Memory B cell (primary cell): ENCODE measurements at places on chromosomes 4 and X.

- DNase-seq = no peak
Observed at GRCh38 chr4:61200187-61200915, at the start of gene ADGRL3. Gene ADGRL3, plus strand, starts transcription at chr4:61200326.

GRCh38 chr4:73721909-73722308 lies 18.5 kb upstream of the CXCL8 start:
- no peak for DNase-seq

GRCh38 chr4:37762294-37762990 lies 64.0 kb upstream of the PGM2 start:
- no peak for DNase-seq

DNA sequence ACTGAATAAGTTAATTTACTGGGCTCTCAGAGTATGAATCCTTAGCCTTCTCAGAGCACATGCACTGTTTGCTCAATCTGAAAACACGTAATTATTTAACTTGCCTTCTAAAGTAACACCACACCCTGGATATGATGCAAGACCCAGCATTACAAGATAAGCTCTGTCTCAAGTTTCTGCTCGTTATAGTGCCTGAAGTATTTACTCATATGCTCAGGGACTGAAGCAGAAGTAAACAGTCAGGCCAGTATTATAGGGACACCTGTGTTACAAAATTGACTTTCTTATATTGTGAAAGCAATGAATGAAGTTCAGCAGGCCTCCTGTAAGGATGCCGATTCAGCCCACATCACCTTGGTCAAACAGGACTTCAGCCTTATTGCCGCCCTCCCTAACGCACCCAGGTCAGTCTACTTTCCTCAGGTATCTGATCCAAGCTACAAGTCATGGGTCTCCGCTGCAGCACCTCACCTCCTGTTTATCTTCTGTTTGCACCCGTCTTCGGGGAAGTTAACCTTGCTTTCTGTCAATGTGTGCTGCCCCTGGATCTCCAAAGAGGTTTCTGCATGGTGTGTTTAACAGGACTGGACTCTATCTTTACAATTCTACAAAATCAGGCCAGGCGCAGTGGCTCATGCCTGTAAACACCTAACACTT lies 42.8 kb upstream of the KLF3 start:
- DNase-seq = no peak

GRCh38 chr4:121656269-121656641 lies 40.5 kb downstream of the ANXA5 start:
- DNase-seq = no peak

DNA sequence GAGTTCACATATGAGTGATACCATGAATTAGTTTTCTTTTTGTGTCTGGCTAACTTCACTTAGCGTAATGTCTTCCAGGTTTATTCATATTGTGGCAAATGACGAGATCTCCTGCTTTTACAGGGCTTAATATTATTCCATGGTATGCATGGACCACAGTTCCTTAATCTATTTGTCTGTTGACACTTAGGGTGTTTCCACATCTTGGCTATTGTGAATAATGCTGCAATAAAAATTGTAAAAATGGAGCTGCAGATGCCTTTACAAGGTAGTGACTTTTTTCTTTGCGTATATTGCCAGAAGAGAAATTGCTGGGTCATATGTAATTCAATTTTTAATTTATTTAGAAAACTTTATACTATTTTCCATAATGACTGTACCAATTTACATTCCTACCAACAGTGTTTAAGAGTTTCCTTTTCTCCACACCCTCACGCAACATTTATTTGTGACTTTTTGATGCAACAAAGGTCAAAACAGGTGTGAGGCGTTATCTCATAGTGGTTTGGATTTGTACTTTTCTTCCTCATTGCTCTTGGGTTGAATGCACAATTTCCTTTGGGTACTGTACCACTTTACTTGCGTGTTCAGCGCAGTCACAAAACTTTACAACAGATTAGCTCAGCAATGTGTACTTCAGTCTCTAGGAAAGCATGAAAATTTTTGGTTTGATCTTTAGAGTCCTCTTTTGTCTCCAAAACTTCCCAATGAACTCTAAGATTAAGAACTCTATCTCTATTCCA lies 240.8 kb downstream of the PPARGC1A start:
- DNase-seq = no peak

DNA sequence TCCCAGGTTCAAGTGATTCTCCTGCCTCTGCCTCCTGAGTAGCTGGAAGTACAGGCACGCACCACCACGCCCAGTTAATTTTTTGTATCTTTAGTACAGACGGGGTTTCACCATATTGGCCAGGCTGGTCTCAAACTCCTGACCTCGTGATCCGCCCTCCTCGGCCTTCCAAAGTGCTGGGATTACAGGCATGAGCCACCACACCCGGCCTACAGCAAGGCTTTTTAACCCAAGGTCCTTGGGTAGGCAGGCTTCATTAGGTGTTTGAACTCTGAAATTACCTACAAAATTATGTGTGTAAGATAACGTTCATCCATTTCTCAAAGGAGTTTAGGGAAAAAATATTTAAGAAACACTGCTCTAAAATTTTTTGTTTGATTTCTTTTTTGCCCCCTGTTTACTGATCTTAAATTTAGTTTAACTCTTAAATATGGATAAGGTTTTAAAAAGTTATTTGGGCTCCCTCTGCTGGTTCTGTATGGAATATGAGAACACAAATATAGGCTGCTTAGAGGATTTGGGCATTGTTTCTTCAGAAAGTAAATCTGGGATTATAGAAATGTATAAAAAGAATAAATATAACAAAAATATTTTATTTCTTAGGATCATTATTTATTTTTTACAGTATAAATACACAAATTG lies 92.8 kb downstream of the CBR4 start:
- no peak for DNase-seq

GRCh38 chr4:142549248-142549647 lies 296.9 kb downstream of the INPP4B start:
- no peak for DNase-seq

GRCh38 chr4:127055357-127055756 lies 577.4 kb upstream of the INTU start:
- DNase-seq = no peak

DNA sequence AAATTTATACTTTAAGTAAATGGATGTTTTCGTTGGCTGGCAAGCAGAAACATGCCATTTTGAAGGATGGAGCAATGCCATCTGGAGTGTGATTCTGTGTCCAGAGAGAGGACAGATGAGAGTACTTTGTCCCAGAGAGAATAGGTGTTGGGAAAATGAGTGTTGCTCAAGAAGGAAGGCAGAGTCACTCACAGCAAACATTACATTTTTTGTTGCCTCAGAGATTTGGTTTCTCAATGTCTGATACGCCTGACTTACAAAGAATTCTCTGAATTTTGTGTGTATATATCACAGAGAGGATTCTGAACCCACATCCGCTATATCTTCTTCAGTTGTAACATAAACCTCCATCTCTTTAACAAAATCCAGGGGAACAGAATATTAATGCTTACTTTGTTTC lies 102.8 kb upstream of the PCDH18 start:
- DNase-seq = no peak

DNA sequence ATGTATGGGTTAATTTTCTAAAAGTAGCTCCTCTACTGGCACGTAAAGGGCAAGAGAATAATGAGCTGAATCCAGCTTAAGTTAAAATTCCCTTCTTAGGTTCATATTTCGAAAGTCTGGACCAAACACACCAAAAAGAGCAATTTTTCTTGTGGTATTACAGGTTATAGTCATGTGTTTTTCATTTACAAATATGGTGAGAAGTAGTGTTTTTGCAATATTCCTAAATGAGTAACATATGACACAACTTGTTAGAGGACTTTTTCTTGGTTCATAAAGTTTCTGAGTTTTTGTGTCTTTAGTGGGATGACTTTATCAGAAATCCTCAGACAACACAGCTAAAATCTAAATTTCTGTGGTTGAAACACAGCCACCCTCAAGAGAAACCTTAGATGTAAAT lies 172.1 kb downstream of the AFF2 start:
- no peak for DNase-seq

DNA sequence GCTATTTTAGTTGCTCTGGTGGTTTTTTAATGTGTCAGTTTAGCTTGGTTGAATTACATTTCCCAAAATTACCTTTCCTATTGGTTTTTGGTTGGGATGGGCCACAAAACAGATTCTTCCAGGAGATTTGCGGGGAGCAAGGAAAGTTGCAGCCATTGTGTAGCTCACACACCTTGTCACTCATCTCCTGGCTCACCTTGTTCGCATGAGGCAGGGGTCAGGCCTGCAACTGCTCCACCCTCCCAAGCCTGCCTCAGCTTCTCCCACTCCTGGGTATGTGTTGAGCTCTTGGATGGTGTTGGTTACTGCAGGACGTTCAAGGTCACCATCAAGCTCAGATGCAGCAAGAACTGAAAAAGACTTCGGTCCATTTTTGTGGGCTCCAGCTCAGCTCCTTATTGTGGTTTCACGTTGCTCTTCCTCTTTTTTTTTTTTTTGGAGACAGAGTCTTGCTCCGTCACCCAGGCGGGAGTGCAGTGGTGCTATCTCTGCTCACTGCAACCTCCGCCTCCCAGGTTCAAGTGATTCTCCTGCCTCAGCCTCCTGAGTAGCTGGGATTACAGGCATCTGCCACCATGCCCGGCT lies 95.6 kb upstream of the METTL14 start:
- no peak for DNase-seq

GRCh38 chr4:112127803-112128202 lies 17.5 kb upstream of the FAM241A start:
- DNase-seq = no peak

GRCh38 chr4:10491401-10491800 lies 34.2 kb upstream of the ZNF518B start:
- no peak for DNase-seq

GRCh38 chr4:168647646-168648375 lies 151.0 kb downstream of the PALLD start:
- DNase-seq = no peak

DNA sequence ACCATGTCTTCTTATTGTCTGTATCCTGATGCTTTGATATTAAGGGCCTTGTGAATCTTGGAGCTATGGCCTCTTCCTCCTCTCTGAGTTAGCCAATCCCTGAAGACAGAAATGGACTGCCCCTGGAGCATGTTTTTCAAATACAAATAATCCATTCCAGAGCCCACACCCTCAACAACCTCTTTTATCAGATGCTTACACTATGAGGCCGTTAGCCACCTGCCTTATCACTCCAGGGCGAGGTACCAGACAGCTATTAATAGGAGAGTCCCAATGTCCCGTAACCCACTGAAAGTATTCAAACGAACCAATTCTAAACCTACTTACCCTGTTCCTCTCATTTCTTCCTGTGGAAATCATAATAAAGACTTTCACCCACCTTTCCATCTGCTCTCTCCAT lies 165.0 kb downstream of the ARHGAP24 start:
- no peak for DNase-seq

DNA sequence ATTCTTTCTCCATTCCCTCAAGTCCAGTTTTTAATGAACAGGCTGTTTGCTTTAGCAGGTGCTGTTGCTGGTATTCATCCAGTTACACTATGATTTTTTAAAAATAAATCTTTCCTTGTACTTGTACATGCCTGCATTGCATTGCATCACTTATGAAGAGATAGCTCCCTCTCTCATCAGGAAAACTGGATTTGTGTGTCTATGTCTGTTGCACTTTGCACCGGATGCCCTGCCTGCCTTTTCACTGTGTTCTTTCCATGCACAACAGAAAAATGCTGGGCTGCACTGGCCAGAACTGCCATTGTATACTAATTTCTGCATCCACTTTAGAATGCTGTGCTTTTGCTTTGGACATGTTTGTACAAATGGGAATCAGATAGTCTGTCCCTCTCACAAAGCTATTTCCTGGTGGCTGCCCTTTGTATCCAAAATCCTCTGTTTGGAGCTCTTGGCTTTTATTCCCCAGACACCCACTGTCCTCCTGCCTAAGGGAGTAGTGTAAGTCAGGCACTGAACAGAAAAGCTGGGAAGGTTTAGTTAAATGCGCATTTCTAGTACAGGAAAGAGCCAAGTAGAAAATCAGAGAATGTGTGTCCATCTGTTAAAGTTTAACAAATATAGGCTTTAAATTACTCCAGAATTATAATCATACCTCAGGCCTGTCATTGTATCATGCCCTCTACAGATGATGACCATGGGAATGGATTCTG lies 119.1 kb downstream of the MBNL3 start:
- DNase-seq = no peak

GRCh38 chr4:7347981-7348380 lies 86.7 kb downstream of the PSAPL1 start:
- DNase-seq = no peak

- DNase-seq = no peak
Observed at GRCh38 chr4:61446941-61447340, 246.8 kb downstream of the ADGRL3 start.

GRCh38 chrX:97498093-97498492 lies 614.4 kb downstream of the RPA4 start:
- DNase-seq = no peak

DNA sequence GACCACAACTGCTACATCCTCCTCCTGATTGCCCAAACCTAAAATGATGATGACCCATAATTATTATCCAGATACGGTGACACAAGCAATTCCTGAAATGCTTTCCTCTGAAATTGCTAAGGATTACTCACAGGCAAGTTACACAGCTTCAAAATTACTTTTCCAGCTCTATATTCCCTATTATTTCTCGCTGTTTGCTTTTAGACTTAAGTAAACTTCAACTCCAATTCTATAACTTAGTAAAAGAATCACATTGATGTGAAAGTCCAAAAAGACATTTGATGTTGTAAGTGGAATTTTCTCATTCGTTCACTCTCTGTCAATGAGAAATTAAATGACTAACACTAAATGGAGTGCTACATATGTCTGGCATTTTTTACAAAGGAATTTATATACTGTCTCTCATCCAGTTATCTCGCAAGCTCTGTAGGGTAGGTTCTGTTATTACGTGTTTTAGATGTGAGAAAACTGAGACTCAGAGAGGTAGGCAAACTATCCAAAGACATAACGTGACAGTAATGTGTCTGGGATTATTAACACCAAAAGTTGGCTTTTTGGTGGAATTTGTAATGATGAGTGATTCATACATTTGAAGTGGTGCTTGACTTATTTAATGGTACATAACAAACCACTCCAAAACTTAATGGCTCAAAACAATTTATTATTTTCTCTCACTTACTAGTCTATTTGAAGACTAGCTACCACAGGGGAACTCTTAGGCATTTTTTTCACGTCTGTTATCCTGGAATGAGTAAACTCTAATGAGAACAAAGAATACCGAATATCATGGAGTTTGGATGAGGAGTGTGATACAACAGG lies 31.5 kb downstream of the PALLD start:
- no peak for DNase-seq

DNA sequence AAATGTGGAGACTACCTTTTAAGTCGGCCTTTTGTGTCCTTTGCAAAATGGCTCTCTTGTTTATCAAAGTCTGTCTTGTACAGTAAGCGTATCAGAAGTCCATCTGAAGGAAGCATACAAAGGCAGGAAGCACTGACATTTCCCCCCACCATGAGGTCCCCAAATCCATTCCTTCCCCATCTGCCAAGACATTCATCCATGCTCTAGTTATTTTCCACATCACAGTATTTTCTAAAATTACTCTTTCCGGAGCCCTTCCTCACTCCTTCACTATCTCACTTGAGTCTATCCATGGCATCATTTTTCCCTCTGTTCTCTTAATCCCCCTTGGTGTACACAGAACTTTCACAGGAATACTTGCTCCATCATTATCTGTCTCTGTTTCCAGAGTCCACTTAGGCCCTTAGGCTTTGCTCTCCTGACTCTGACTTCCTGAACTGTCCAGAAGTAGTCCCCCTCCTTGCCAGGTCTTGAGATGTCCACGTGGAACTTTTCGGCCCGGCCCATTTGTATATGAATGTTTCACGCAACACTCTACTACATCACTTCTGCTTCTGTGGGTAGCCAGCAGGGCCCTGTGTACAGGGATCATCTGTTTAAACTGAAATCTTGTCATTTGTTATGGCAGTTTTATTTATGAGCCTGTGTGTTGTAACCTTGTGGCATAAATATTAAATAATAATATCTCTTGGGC lies 2.1 kb downstream of the SEL1L3 start:
- DNase-seq = peak; percentile 49
